ENCODE measurements at places on chromosomes 16 and 17.

GRCh38 chr17:45703806-45704205 lies 80.3 kb upstream of the CRHR1 start:
- no peak for DNase-seq

DNA sequence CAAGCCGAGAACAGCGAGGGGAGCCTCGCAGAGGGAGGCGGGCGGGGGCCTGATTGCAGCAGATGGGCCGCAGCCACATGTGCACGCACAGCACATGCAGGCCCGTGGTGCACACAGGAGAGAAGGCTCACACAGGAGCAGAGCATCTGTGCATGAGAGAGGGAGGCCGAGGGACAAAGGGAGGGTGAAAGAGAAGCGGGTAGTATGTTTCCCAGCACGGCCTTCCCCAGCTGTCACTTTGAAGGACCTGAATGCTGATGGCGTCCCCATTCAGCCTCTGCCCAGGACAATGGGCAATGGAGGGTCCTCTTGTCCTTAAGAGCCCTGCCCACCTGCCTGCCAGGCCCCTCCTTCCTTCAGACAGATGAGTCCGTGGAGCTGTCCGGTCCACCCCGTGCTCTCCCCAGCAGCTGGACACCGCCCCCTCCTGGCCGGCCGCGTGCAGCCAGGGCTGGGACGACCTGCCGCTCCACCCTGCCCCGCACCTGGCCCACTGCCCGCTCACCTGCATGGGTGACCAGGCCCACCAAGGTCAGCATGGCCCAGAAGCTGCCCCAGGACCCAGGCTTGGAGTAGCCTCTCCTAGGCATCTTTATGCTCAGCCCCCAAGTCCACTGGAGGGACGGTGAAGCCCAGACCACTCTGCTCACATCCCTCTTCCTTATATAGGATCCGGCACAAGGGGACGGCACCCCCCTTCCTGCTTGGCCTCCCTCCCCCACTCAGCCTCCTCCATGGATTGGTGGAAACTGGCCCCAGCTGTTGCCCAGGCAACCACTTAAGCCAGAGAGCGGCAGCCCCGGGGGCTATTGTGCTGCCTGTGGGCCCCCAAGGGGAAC lies at the start of gene BTBD17:
Gene BTBD17 (minus strand): TSS at position 639 of the 839 bp plus-strand sequence. CDS start 49 bp downstream, at position 590.
- DNase-seq = peak; percentile 54

DNA sequence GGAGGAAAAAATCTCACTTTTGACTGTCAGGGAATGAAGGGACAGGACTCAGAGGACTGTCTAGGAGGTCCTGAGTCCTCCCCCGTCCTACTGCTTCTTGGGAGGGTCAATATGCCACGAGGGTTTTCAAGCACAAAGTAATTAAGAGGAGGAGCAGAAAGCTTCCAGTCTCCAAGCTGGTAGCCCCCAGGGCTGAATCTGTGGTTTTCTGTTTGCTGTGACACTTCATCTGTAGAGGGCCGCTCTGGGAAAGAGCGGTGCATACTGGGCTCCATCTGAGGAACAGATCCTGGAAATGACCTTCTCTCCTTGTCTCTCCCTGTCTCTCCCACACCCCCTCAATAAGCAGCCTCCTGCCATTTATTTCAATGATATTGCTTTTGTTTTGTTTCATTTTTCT lies 180.1 kb upstream of the SDK2 start:
- no peak for DNase-seq

DNA sequence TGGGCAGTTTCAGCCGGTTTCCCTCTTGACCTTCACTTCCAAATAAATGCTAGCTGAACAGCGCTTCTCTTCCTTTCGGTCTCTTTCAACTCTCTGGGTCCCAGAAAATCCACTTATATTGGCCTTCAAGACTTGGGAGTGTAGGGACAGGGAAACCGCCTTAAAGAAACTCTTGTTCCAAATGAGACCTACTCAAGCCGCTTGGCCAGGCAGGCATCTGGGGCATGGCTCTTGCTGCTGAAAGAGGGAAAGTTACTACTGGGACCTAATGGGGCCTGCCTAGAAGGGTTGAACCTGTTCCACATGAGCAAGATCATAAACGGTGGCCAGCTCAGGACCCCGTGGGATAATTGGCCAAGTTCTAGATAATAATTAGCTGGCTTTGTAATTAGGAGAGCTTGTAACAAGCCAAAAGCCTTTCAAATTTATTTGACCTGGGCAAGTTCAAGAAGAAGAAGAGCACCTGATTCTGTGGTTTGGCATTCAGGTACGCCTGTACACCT lies 13.2 kb downstream of the CDH1 start:
- DNase-seq = no peak

DNA sequence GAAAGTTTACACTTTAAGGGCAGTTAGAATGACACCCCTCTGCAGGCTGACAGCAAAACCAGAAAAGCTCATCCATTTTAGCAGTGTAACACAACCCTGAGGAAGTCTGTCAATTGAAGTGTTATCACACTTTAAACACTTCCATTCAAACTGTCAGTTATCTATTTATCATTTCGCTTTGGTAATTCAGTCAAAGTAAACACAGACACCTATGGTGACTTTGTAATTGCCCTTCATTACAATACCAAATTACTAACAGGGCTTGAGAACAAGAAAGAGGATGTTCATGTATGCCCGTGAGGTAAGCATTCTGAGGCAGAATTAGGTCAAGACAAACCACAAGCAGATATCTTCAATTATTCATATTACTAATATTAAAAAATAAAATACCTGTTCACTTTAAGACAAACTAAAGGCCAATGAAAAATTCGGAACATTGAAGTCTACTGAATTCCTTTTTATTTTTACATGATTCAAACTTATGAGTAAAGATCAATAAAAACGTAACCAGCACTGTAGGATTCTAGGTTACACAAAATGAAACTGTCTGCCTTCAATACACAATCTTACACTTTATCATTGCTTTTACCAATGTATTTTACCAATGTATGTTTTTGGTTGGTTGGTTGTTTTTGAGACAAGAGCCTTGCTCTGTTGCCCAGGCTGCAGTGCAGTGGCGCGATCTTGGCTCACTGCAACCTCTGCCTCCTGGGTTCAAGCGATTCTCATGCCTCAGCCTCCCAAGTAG lies 57.1 kb downstream of the BRIP1 start:
- DNase-seq = no peak

DNA sequence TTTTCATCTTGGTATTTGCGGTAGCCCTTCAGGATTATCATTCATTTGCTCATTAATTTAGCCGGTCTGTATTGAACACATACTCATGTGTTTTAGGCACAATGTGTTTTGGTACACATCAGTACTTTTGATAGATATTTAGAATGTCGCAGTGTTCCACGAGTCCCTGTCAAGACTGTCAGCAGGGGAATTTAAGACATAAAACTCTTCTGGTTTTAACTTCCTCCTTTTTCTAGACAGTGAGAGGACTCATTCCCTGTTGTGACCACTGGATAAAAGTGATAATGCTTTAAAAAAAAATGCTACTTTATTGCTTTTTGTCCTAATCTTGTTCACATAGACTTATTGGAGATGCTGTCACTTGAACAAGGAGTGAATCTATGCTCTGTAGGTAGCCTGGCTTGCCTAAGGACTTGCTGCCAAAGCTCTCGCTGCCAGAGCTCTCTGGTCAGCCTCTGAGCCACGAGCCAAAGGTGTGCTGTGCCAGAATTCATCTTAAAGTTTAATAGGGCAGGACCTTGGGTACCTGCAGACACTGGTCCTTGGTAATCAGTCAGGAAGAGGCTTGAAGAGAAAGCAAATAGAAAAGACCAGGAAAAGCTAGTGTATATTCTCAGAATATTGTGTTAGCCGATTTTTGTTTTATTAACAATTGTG lies 5.4 kb downstream of the DCAF7 start:
- no peak for DNase-seq

GRCh38 chr16:1481906-1482835 lies 6.6 kb downstream of the PTX4 start:
- DNase-seq = no peak

DNA sequence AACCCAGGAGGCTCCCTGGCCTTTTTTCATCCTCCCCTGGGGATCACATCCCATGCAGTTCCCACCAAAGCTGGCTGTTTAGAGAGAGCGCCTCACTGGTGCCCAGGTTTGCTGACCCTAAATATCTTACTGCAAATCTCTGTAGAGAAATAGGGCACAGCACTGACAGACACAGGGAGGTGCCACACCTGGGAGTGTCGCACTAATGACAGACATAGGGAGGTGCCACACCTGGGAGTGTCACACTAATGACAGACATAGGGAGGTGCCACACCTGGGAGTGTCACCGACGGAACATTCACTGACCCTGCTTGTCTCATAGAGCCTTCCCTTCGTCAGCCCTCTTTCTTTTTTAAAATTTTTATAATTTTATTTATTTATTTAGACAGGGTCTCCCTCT lies 25.6 kb downstream of the UNK start:
- no peak for DNase-seq

- DNase-seq = no peak
Observed at GRCh38 chr16:50981951-50982350, 169.1 kb downstream of the SALL1 start.

DNA sequence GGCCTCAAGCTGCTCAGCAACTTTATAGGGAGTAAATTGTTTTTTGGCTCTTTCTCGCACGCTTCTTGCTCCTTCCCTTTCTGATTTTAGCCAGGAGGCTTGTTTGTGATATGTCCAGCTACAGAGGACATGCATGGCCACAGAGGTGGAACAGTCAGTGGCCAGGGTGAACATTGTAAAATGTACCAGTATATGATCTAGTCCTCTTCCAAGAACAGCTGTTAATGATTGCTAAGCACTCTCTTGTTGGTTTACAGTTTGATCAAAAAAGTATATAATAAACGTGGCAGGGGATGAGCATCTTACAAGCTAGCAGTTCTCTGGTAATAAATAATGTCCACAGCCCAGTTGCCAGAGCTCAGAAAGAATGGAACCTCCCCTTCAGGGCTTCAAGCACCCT lies 461.7 kb upstream of the DYNLRB2 start:
- DNase-seq = no peak

GRCh38 chr17:18197535-18198194 lies 14.0 kb downstream of the ALKBH5 start:
- DNase-seq = no peak

DNA sequence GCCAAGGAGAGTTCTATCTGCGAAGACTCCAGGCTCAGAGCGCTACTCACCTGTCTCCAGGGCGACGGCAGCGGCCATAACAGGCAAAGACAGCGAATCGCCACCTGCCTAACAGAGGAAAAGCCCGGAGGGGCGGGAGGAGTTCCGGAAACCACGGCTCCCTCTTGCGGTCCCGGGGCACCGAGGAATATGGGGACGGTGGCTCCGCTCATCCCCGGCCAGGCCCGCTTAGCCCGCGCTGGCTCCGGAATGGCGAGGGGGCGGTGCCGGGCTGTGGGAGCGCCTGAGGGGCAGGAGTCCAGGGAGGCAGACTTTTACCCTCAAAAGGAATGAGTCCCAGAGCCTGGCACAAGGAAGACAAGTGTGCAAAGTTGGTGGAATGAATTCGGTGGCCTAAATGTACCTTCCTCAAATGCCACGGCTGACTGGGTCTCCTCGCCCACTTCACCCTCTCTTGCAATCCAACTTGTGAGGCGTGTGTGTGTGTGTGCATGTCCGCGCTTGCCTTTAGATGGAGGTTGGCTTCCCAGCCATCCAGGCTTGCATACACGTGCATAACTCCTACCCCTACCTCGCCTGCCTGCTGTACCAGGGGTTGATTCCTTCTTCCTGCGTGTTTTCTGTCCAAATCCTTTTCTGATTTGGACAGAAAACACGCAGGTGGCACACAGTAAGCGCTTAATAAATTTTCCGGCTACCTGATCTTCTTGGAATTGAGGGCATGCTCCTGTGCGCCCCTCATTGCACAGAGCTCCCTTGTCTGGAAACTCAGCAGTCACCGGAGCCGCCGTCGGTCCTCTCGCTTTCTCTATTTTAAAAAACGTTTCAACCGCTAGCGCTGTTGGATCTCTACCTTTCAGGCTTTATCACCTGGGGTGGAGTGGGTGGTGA lies 3.5 kb downstream of the C17orf100 start:
- no peak for DNase-seq

DNA sequence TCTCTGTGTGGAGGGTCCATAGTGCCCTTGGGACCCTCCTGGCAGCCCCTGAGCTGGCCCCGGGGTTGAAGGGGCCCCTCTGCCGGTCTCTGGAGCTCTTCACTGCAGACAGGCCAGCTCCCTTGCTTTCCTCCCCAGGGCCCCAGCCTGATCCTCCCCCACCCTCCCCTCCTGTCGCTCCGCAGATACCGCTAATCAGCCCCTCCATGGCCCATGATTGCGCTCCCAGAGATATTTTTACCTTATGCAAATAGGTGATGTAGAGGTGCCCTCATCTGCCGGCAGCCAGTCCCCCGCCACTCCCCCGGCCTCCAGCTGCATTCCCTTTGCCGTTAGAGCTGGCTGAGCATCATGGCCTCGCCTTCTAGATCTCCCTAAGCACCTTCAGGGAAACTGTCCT lies 9.2 kb downstream of the MMP15 start:
- no peak for DNase-seq

DNA sequence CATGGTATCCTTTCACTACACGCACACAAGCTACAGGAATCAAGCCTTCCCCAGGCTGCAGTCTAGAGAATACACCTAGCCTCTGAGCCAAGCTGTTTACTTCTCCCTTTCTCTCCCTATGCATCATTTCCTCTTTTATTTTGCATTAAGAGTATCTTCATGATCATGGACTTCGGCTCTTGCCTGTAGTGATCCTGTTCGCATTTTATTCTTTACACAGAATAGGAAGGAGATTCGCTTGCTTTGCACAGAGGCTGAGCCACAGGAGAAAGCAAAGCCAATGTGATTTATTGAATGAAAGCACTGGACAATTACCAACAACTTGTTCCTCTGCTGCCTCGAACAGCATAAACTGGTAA lies 172.7 kb downstream of the ANKFN1 start:
- DNase-seq = no peak

- DNase-seq = no peak
Observed at GRCh38 chr16:88983771-88984687, 7.0 kb upstream of the CBFA2T3 start.

- DNase-seq = peak; percentile 66
Observed at GRCh38 chr17:19724501-19725420, 8.4 kb upstream of the SLC47A2 start.

DNA sequence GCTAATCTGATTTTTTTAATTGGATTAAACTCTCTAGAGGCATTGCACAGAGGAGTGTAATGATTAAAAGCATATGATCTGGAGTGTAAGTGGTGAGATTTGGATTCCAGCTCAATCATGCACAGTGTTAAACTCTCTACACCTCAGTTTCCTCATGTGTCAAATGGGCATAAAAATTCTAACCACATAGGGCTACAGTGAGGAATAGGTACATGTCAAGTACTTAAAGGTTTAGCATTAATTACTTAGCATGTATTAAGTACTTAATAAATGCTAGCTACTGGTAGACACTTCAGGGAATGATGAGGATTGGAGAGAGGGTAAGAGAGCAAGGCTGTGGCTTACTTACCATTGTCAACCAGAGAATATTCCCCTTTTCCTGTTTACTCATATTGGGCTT lies 17.1 kb downstream of the ERI2 start:
- no peak for DNase-seq

DNA sequence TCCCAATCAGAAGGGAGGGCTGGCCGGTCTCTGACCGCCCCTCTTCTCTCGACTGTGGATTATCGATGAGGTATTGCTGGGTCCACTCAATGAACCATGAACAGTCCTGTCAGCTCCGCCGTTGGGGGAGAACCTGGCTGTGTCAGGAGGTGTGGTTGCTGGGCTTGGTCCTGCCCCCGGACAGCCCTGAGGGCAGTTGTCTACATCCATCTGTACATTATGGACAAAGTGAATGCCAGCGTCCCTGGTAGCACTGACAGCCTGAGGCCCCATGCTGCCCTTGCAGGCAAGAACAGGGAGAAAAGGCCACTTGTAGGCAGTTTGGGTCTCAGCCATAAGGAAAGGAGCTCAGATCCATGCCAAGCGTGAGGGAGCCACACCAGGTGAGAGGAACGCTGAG lies 38.9 kb downstream of the ST3GAL2 start:
- DNase-seq = no peak
